ENCODE measurements at places on chromosomes 3 and 15.

- no peak for DNase-seq
Observed at GRCh38 chr15:39188930-39189329, 391.9 kb upstream of the THBS1 start.

DNA sequence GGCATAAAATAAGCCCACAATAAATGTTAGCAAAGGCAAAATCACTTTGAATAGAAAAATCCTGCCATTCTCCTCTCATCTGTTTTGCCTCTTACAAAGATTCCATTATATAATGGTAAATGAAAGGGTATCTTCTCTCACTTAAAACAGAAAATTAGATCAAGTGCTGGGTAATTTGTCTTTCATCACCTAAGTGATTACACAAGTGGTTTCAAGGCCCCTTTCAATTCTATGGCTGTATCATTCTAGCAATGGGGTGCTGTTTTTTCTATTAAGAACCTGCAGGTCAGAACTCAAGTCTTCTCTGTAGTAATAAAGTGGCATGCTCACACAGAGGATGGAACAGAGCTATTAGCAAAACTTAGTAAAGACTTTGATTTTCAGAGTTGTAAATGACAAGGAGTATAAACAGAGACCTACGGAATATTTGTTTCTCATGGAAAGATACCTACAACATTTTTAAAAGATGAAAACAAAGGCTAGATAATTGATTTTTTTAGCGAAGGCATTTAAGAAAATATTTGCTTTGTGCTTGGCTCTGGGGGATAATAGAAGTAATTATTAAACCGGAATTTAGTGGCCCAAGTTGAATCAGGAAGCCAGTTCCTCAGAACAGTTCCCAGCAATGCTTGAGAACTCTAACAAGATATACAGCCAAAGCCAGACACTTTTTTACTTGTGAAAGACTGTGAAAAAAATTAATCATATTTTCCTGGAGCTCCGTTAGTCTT is 137.4 kb downstream of the CMSS1 start:
- DNase-seq = no peak

- no peak for DNase-seq
Observed at GRCh38 chr15:87681104-87681503, 575.4 kb downstream of the NTRK3 start.

DNA sequence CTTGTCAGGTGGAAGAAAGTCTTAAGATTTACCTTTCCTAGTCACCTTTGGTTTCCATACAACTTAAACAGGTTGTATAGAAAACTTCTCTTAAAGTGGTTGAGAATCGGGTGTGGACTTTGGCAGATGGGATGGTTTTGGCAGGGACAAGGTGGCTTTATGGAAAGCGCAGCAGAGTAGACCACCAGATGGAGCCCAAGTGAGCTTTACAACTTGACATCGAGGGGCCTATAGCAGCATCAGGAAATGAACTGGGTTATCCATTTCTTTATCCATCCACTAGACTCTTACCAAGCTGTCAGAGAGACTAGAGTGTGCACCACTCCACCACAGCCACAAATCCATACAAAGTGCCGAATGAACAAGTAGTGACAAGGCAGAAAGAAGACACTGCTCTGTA is 85.3 kb upstream of the MBNL1 start:
- no peak for DNase-seq

DNA sequence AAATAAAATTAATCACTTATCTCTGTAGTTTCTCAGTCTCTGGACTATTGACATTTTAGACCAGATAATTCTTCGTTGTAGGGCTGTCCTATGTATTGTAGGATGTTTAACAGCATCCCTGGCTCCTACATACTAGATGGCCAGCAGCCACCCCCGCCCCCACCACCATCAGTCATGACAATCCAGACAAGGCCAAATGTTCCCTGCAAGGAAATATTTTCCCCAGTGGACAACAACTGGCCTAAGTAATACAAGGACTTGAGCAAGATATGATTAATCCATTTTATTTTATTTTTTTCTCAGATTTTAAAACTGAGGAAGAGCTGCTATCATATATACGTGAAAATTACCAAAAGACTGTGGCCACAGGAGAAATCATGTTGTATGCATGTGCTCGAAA is 23.8 kb downstream of the TICRR start:
- no peak for DNase-seq

- no peak for DNase-seq
Observed at GRCh38 chr3:160608870-160609269, 43.5 kb upstream of the KPNA4 start.

GRCh38 chr3:50606596-50606995 is 5.0 kb downstream of the CISH start:
- DNase-seq = no peak

All from activated naive CD4-positive, alpha-beta T cell treated with anti-CD3 and anti-CD28 coated beads, Interleukin-2, amount 50 U/mL, for 72 hours (primary cell).